ENCODE measurements at places on chromosomes 6 and 20.

GRCh38 chr20:23397961-23398360, 23.3 kb downstream of the NAPB start:
- DNase-seq: peak; percentile 55

DNA sequence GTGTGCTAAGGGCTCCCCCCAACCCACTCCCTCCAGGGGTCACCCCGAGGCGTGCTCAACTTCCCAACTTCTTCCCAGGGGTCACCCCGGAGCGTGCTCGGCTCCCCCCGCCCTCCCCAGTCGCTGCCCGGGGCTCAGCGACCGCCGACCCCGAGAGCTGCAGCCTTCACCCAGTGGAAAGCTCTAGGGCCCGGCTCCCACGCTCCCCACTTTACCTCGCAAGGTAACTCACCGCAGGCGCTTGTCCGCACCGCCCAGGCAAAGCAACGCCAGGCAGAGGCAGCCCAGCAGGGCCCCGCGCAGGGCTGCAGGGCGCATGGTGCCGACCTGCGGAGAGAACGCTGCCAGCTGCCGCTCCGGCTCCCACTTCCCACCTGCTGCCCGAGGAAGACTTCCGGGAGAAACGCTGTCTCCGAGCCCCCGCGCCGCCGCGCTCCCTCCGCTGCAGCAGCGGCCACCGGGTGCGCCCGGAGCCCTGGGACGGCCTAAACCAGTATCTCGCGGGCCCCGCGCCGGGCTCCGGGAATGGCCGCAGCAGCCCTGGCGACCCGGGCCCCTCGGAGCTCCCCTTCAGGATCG, 396 bp downstream of the RNASET2 start:
- peak; percentile 44 for DNase-seq

DNA sequence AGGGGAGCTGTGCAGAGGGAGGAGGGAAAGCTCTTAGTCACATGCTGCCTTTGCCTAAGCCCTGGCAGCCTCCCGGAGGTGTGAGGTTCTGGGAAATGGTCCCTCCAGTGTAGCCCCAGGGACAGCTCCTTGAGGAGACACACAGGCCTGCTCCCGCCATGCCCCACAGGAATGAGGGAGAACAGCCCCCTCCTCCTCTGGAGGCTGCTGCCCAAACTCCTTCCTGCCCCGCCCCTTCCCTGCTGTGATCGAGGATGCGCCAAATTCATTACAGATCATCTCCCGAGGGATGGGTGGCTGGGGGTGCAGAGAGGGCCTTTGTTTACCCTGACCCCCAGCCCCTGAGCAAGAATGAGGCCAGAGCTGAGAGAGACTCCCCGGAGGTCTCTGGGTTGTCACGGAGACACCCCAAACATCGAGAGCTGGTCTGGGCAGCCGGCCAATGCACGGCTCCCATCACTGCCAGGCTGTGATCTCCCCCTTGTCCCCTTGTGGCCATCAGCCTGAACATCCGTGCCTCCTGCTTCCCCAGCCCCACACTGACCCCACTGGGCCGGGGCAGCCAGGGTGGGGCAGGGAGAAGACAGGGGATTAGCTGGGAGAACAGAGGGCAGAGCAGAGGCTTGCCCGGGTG, 8.4 kb downstream of the CYP21A2 start:
- DNase-seq: peak; percentile 36

- no peak for DNase-seq
Observed at GRCh38 chr6:15437090-15437635, 191.3 kb downstream of the JARID2 start.

DNA sequence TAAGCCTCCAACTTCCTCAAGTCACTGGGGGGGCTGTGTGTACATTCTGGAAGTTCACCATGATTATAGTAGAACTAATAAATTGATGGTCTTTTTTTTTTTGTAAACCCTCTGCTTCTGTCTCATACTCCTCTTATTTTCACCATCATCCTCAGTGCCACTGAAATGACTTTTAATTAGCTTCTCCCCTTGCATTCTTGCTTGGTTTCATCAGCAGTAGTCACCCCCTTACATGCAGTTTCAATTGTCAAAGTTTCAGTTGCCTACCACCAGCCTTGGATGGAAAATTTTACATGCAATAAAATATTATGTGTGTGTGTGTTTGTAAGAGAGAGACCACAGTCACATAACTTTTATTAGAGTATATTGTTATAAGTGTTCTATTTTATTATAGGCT, 175.8 kb upstream of the BMP5 start:
- no peak for DNase-seq

GRCh38 chr6:78629154-78629721, 238.1 kb upstream of the IRAK1BP1 start:
- DNase-seq: peak; percentile 42

DNA sequence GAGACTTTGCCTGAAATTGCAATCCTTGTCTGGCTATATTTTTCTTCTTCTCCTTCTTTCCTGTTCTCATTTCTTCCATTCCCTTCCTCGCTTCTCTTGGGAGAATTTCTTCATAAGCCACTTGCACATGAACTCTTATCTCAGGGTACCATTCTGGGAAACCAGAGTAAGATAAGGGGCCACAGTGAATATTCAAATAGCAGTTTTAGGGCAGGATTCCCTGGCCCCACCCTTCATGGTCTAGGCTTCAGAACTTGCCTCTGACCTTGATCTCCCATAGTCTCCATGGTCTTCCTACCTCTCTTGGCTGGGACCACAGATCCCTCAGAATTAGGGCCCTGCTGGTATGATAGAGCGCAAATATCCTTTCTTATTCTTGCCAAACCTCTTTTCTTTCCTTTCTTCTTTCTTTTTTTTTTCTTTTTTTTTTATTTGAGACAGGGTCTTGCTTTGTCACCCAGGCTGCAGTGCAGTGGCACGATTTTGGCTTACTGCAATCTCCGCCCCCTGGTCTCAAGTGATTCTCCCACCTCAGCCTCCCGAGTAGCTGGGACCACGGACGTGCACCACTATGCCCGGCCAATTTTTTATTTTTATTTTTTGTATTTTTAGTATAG, 123.0 kb upstream of the CITED2 start:
- DNase-seq: no peak

DNA sequence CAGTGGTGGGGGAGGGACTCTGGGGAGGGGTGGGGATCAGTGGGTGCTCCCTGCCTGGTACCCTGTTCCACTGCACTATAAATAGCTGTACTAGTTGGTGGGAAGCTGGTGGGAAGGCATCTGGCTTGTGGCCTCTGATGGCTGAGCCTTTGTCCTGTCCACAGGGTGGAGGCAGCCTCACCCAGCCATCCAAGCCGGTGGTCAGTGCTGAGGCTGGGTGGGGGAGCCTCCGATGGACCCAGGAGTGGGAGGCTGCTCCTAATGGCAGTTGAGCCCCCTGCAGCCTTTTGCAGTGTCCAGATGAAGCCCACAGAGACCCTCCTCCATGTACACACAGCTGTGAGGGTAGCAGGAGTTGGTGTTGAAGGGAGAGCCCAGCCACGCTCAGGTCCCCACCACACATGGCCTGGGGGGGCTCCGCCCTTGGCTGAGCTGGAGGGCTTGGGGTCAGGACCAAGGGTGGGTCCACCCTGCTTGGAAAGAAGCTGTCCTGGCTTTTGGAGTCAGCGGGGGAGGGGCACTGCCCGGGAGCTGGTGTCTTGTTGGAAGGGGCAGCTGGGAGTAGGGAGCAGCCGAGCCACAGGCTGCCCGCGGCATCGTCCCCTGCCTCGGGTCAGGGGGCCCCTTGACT, 2.5 kb downstream of the PPDPF start:
- DNase-seq: no peak

- no peak for DNase-seq
Observed at GRCh38 chr6:138434925-138435324, 30.9 kb downstream of the HEBP2 start.

DNA sequence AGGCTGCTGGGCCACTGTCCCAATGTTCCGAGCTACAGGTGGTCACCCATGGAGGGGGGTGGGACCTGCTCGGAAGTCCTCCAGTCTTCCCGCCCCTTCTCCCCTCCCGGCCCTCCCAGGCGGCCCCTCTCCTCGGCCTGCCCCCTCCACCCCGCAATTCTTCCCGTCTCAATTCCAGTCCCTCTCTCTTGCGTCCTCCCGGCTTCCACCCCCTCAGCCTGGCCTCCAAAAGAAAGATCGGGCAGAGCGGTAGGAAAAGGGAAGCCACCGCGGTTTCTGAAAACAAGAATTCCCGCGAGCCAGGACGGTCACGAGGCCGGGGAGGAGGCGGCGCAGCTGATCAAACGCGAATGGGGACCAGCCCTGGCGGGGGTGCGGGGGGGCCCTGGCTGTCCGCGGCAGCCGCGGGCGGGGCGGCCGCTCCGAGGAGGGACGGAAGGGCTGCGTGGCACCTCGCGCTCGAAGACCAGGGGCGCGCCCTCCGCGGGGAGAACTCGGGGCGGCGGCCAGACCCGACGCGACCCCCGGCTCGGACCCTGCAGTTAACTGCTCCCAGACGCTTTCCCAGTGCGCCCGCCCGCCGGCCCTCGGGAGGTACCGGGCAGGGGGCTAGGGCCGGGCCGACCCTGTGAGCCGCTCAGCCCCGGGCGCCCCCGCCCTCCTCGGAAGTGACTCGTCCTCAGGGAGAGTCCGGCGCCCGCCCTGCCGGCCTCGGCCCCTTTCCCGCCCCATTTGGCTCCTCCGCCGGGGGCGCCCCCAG, 1.0 kb downstream of the PXDC1 start:
- DNase-seq: peak; percentile 83

DNA sequence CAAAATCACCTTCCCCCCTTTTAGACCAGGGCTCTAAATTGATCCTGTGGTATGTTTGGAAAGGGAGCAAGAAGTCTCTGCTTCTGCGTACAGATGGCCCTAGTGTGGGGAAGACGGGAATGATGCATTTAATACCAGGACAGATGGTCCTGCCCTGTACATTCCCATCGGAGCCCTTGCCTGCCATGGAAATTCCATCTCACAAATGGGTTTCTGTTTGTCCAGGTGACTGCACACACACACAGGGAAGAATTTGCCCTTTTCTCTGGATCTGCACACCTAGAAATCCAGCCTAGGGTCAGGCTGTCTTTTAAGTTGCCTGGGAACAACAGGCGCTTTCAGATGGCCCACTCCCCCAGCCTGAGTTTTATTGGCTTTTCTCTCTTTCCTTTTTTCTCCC, 1.3 kb downstream of the MAS1 start:
- no peak for DNase-seq

DNA sequence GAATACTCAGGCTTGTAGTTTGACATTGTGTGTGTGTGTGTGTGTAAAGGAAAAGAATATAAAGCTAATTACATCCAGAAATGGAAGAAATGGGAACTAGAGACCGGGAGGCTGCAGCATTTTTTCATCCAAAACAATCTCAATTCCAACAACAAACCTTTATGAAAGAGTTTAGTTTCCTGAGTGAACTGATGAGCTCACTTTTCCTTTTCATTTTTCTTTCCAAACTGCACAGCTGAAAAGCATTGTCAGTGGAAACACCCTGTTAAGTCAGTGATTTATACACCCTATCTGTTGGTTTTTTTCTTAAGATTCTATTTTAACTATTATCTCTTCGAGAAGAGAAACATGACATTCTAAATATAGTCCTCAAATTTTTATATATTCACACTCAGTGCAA, 130.9 kb downstream of the RFPL4B start:
- no peak for DNase-seq

DNA sequence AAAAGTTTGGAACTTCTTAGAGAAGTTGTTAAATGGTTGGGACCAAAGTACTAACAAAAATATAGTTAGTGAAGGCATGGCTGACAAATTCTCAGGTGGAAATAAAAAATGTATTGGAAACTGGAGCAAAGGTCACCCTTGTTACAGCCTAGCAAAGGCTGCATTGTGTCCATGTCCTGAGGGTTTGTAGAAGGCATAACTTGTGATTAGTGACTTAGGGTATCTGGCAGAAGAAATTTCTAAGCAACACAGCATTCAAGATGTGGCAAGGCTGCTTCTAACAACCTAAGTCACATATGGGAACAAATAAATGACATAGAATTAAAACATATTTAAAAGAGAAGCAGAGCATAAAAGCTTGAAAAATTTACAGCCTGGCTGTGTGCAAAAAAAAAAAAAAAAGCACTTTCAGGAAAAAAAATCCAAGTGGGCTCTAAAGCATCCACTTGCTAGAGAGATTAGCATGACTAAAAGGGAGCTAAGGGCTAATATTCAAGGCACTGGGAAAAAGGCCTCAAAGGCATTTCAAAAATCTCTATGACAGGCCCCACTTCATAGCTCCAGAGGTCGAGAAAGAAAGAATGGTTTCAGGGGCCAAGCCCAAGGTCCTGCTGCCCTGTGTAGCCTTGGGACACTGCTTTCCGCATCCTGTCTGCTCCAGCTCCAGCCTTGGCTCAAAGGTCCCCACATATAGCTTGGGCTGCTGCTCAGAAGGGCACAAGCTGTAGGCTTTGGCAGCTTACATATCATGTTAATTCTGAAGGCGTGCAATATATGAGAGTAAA, 453.2 kb upstream of the PTCHD4 start:
- DNase-seq: no peak

- DNase-seq: no peak
Observed at GRCh38 chr20:44120676-44121425, 66.1 kb downstream of the JPH2 start.

DNA sequence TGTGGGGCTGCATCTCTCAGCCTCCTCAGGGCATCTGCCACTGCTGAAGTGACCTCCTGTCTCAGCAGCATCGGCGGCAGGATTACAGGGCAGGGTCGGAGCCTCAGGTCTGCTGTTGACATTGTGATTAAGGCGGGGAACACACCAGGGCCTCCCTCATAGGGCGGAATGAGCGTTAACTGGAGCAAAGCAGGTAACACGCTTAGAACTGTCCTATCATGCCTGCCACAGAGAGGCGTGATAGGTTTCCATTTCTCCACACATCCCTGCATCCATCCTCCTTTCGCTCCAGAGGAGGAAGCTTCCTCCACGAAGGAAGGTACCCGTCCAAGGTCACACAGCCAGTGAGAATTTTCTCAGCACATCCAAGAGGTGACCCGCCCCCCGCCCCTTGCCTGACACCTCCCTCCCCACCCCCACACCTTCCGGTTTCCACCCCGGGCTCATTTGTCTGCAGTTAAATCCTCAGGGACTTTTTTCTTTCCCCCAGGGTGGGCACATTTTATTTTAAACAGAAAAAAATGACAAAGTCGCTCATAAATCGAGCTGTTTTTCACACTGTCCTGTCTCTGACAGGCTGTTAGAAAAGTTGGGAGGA, 200.8 kb downstream of the TFAP2C start:
- DNase-seq: no peak

DNA sequence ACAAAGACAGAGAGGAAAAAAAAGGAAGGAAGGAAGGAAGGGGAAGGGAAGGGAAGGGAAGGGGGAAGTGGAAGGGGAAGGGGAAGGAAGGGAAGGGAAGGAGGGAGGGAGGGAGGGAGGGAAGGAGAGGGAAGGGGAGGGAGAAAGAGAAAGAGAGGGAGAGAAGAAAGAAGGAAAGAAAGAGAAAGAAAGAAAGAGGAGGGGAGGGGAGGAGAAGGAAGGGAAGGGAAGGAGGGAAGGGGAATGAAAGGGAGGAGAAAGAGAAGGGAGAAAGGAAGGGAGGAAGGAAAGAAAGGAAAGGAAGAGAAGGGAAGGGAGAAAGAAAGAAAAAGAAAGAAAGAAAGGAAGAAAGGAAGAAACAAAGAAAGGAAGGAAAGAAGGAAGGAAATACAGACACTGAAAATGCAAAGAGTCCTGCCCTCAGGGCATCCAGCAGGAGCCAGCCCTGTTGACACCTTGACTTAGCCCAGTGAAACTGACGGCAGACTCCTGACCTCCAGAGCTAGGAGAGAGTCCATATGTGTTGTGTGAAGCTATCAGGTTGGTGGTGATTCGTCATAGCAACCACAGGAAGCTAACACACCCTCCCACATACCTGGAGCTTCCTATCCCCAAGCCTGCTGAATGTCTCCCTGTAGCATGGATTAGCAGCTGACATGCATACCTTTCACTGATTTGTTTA, 58.7 kb upstream of the SULF2 start:
- no peak for DNase-seq

GRCh38 chr20:46099491-46100287, 9.9 kb upstream of the NCOA5 start:
- no peak for DNase-seq
